ENCODE measurements at places on chromosomes 7 and 10.

- DNase-seq = peak; percentile 49
Observed at GRCh38 chr7:102236592-102237287, 49.9 kb upstream of the SH2B2 start.

- DNase-seq = no peak
Observed at GRCh38 chr10:100829097-100829870, 83.5 kb upstream of the SLF2 start.

GRCh38 chr7:106371629-106372028, 86.8 kb upstream of the NAMPT start:
- DNase-seq = no peak

GRCh38 chr10:52232561-52233350, 81.3 kb upstream of the DKK1 start:
- DNase-seq = no peak

DNA sequence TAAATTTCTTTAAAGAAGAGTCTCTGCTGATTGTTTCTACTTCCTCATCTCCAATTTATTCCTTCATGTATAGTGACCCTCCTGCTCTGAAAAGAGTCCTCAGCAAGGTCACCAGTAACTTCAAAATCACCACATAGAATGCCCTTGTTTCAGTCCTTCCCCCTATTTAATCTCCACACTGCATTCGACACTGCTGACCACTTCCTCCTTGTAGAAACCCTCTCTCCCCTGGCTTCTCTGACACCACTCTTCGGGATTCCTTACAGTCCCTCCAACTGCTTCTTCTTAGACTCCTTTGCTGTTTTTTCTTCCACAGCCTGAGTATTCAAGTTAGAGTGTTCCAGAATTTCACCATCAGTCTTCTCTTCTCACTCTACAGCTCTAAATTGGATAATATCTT, 89.5 kb downstream of the VPS41 start:
- no peak for DNase-seq

DNA sequence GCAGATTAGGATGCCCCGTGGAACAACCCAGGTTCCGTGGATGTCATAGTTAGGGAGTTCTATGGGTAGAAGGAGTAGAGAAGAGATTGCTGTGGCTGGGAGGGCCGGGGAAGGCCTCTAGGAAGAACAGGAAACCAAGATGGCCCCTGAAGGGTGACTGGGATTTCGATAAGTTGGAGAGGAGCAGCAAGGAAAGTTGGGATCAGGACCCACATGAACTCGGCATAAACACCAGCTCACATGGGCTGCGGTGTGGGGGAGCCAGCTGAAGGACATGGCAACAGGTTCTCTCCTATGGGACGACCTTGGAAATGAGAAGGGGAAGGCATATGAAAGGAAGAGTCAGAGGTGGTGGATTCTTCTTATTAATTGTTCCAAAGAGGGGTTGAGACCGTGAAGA, 333.7 kb upstream of the SHH start:
- no peak for DNase-seq

- DNase-seq = no peak
Observed at GRCh38 chr10:86265895-86266259, 100.7 kb downstream of the GRID1 start.

DNA sequence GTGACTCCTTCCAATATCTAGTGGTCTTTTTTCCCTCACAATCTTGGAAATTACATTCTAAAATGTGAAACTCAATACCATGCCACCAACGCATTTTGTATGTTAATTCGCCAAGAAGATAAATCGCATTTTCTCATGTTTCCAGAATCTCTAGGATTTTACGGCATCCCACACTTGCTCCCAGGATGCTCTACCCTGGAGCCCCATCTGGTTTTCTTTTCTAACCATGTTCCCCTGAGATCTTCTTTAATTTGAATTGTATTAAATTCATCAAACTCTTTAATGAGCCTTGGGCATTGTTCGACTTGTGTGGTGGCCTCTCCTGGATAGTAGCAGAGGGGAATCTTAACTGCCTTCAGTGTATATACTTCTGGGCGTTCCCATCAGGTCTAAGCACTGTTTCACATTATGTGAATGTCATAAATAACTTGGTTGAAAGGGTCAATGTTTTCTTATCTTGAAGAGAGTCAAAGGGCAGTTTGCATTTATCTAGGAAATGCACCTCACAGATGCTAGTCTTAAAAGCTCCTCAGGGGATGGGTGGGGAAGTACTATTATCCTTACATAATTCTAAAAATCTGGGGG, 169.1 kb upstream of the MEOX2 start:
- DNase-seq = no peak

DNA sequence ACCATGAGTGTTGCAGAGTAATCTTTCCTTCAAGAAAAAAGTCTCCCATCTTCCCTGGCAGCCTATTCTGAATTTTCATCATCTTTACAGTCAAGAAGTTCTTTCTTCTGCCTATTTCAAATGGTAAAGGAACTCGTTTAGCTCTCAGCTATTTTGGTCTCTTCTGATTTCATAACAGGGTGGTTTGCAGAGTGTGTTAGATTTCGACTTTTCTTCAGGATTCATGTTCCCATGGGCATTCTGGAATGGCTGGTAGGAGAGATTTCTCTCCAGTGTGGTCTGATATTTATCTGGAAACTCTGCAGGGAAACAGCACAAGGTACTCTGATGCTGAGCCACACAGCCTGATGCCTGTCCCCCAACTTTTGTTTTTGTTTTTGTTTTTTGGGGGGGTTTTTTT, 111.1 kb upstream of the FAM171A1 start:
- DNase-seq = no peak

- DNase-seq = no peak
Observed at GRCh38 chr7:84070770-84071169, 123.8 kb downstream of the SEMA3A start.

DNA sequence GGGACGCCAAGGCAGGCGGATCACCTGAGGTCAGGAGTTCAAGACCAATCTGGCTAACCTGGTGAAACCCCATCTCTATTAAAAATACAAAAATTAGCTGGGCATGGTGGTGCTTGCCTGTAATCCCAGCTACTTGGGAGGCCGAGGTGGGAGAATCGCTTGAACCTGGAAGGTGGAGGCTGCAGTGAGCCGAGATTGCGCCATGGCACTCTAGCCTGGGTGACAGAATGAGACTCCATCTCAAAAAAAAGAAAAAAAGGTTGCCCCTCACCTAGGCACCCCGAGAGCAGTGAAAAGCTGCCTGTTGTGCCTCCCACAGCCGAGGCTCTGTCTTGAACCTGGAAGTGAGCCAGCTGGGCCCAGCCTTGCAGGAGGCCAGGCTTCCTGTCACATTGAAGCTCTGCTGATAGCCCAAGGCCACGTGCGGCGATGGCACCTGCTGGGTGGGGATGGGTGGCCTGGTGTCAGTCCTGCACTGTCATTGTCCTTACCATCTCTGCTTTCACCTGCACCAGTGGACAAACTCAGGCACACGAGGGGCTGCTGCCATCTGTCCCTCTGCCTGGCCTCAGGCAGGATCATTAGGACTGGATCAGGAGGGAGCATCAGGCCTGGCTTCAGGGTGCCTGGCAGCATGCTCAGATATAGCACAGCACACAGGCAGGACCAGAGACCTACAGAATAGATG, 37.8 kb downstream of the DNAJB12 start:
- peak; percentile 50 for DNase-seq

- DNase-seq = no peak
Observed at GRCh38 chr10:493391-494148, 195.9 kb downstream of the DIP2C start.

DNA sequence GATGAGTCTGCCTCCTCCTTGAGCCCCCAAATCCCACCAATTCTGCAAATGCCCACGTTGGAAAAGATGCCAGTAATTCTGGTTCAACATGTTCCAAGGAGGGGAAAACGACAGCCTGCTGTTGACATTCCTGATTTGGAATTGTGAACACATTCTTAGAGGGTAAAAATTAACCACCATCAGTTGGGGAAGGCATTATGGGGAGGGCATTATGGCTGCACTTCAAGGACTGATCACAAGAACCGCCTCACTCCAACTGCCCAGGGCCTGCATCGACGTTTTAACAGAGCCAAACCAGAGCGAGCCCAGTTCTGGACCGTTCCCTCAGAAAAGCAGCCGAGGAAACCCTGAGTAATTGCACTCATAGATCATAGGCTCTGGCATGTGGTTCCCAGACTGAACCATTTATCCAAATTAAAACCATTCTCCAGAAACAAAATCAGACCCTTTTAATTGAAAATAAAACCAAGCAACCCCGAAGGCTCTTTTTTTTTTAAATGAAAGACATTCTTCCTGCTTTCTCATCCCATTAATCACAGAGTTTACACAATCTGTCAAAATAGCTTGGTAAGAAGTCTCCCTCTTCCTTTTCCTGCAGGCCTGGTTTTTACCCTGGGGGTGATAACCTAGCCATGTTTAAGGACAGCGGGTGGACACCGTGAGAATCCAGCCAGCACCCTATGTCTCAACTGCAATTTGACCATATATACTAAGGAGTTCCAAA, 8.0 kb downstream of the TNS3 start:
- DNase-seq = no peak

DNA sequence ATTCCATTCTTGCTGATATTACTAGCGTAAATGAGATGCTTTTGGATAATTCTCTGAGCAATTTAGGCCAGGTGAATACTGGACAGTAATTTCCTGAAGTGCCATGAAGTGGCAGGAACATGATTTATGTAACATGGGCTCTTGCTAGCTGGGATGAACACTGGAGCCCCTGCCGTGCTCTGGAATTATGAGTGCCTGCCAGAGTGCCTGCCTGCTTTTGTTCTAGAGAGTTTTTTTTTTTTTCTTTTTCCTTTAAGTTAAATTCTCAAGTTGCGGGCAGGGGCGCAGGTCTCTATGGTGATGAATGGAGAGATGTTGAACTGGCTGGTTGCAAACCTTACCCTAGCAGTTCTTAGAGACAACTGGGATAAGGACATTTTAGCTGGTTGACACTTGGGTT, 165.9 kb downstream of the AUTS2 start:
- DNase-seq = no peak

GRCh38 chr10:73759512-73760115, 15.4 kb downstream of the SEC24C start:
- no peak for DNase-seq

GRCh38 chr10:11684717-11685645, 57.2 kb upstream of the ECHDC3 start:
- peak; percentile 88 for DNase-seq

DNA sequence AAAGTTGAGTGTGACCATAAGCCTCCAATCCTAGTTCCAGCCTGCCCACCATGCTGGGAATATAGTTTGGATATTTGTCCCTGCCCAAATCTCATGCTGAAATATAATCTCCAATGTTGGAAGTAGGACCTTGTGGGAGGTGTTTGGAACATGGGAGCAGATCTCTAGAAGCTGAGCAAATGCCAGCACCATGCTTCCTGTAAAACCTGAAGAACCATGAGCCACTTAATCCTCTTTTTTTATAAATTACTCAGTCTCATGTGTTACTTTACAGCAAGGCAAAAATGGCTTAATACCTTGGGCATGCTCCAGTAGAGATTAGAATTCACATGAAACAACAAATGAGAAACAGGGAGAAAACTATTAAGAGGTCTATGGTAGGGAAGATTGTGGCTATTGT, 27.2 kb downstream of the STEAP1 start:
- DNase-seq = peak; percentile 47

DNA sequence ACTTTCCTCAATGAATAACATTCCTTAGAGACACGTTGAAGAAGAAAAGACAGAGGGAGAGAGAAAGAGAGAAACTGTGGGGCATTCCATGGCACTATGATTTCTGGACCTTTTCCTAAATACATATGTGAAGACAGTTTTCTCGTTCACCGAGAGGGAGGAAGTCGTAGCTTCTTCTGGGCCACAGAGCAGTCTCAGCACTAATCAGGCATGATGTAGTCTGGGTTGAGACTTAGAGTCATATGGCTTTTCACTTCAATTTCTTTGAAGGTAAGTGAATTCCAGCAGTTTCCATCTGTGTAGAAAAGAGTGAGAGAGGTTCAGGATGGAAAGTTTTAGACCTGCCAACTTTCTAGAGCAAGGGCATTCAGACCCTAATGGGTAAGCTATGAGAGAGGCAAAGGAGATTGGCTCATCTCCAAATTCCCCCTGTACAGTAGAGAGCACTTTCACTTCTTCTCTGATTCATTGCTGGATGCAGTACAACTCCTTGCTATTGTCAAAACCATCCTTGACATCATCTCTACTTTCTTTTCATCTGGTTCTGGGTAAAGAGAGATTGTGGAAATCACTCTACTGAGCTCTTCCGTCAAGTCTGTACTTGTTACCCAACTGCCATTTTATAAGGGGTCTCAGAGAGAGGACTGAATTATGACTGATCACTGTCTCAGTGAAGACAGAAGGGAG, 31.5 kb upstream of the OR9A4 start:
- no peak for DNase-seq

GRCh38 chr10:61052469-61053205, 108.7 kb upstream of the RHOBTB1 start:
- no peak for DNase-seq

DNA sequence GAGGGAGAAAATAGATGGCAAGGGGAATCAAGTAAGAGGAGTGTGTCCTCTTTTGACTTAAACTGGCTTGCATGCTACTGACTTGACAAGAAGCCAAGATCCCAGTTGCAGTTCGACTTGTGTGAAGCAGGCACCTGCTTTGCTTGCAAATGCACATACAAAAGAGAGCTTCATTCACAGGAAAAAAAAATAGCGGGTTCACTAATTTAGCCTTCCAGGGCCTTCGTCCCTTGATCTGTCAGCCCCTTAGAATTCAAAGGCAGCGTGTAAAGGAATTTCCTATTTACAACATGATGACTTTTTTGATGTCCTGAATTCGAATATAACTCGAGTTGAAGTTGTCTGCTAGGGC, 192.1 kb downstream of the CELF2 start:
- no peak for DNase-seq

GRCh38 chr7:91251877-91252276, 12.4 kb upstream of the FZD1 start:
- DNase-seq = no peak

DNA sequence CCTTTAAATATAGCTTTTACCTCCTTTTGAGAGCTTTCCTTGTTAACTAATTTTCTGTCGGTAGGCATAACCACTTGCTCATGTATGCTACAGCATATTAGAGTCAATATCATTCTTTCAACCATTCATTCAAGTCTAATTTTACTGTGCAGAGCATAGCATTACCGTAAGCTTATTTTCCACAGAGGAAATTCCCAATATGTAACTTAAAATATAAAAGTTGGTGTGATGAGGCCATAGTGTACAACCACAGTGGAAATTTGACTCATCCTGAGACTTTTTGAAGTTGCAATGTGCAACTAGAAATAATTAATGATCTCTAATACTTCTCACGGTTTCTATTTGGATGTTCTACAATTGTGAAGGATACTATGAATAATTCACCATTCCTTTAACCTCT, 80.6 kb upstream of the KLF6 start:
- DNase-seq = no peak

GRCh38 chr10:1598393-1599153, 138.8 kb downstream of the ADARB2 start:
- DNase-seq = no peak

DNA sequence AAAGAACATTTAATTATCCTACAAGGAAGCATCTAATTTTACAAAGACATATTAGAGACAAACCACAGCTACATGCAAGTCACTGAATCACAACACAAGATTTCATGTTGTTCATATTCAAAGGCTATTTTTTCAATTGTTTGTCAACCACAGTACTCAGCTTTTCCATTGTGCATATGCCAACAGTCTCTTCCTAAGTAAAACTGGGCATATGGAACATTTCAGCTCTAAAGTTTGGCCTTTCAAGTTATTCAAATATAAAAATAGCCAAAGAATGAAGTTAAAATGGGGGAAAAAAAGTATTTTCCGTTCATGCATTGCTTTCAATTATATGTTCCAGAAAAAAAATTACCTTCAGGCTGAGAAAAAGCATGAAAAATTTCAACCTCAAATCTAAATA, 537.9 kb downstream of the PLXDC2 start:
- DNase-seq = no peak

- no peak for DNase-seq
Observed at GRCh38 chr10:654647-654996, 34.8 kb downstream of the DIP2C start.

All from prostate gland (tissue), 2 donors.